COR-L47 (cell line): ENCODE measurements at places on chromosomes 2 and 18.
A peak's percentile ranks its signal among the peaks of the same experiment; 100 is the strongest.

DNA sequence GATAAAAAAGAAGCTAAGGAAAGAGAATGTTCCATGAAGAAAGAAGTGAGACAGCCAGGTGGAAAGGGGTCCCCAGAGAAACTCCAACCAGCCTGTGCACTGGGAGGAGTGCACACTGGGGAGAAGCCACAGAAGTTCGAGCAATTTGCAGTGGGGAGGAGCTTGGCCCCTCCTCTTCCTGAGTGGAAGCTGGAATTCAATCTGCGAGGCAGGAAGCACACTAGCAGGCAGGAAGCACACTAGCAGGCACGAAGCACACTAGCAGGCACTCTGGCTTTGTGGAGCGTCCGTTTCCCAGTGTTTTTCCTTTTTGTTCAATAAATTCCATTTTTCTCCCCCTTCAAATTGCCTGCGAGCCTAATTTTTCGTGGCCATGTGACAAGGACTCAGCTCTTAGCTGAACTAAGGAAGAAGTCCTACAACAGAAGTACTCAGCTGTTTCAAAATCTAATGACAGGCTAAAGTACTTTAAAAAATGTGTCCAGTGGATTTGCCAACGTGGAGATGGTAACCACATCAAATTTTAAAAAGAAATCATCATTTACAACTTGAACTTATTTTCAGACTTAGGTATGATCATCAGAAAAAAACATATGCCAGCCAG is 21.4 kb upstream of the SPIRE1 start:
- no peak for DNase-seq

DNA sequence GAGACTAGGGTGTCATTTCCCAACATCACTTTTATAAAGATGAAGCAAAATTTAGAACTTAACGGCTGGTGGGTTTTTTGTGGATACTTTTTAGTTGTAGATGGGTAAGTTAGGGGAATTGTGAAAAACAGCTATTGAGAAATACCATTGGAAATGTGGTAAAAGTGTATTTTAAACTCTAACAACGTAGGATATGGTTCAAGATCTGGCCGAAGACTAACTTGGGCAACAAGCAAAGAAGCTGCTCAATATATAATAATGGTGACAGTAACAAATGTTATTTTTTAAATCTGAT is 1.6 kb downstream of the DNAH7 start:
- DNase-seq: no peak

- no peak for DNase-seq
These were observed 44.6 kb downstream of the SLC35F5 start for GRCh38 chr2:113711851-113712250.

- DNase-seq: no peak
These were observed 356.6 kb downstream of the RIT2 start for GRCh38 chr18:42758852-42759251.

DNA sequence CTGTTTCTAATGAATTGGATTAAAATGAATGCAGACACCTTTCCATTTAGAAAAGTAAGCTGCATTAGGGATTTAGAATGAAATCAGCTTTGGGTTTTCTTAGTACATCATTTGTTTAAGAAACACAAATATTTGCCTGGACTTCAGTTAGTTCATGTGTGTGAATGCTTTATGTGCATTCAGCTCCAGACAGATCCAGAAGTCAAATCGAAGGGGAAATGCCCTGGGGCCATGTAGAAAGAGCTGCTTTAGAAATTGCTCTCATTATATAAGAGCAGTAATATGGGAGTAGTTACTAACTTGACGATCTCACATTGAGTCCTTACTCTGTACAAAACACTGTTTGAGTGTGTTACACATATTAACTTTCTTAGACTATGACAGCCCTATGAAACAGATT is 88.0 kb upstream of the TTC39C start:
- DNase-seq: peak; percentile 44

DNA sequence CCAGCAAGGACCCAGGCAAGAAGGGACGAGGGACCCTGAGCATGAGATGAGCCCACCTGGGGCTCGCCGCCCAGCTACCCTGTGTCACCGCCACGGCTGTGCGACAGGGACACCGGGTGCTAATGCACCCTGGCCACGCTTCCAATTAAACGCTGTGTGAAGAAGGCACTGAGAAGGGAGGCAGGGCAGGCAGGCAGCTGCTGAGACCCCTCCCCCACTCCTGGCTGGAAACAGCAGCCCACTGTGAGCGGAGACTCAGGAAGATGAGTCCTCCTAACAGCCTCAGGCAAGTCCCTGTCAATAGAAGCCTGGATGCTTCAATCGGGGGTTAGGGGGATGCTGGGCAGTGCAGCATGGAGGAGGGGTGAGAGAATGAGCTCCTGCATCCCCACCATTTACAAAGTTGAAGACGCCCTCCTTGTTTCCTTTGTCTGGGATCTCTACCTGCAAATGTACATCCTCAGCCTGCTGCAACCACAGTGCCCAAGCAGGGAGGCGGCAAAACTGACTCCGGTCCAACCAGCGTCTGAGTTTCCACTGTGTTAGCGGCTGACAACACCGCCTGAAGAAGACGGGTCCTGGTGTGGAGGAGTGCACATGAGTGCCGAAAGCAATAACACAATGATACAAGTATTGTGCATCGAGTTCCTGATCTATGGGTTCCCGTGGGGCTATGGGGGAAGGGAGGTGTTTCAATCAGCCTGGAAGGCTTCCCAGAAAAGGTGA is 12.8 kb downstream of the TMEM163 start:
- no peak for DNase-seq

DNA sequence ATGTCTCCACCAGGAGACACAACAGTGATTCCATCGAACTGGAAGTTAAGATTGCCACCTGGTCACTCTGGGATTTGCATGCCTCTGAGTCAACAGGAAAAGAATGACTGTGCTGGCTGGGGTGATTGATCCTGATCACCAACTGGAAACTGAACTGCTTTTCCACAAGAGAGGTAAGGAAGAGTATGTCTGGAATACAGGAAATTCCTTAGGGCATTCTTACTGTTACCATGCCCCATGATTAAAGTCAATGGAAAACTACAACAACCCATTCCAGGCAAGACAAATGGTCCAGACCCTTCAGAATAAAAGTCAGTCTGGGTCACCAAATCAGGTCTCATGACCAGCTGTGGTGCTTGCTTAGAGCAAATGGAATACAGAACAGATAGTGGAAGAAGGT is 12.0 kb upstream of the DDX1 start:
- no peak for DNase-seq

DNA sequence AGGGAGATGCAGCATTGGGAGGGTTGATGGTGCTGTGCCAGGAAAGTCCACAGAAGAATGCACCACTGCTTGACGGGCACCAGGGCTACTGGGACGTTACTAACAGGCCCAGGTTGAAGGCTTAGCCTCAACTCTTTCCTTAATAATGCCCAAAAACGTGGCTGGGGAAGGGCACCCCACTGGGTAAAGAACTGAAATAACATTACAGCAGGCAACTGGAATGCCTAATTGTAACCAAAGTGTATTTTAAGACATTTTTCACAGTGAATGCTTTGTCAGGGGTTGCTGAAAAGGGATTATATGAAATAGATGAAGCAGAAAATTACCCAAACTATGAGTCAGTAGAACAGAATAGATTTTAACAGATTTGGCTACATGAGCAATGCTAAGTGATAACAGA is 191.3 kb downstream of the CMPK2 start:
- DNase-seq: no peak
